ENCODE measurements at places on chromosomes 16 and 17.

DNA sequence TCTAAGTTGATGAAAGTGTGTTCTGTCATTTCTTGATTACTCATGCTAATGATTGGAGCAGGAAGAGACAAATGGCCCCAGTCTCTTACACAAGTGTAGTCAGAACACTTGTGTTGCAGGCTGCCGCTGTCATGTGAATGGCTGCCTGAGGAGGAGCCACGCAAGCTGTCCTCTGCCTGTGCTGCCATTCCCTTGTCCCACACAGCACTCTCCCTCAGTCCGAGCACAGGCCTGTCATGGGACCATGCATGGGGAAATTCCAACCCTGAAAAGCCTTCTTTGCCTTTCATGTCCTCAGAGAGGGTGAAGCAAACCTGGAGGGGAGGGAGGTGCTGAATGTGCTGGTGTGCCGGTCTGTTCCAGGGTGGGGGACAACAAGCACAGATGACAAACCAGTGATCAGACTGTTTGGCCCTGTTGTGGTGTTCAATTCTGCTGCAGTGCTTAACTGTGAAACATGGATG is 109.4 kb downstream of the MRTFB start:
- no peak for DNase-seq

GRCh38 chr17:65556910-65557348 is 4.5 kb downstream of the AXIN2 start:
- no peak for DNase-seq

DNA sequence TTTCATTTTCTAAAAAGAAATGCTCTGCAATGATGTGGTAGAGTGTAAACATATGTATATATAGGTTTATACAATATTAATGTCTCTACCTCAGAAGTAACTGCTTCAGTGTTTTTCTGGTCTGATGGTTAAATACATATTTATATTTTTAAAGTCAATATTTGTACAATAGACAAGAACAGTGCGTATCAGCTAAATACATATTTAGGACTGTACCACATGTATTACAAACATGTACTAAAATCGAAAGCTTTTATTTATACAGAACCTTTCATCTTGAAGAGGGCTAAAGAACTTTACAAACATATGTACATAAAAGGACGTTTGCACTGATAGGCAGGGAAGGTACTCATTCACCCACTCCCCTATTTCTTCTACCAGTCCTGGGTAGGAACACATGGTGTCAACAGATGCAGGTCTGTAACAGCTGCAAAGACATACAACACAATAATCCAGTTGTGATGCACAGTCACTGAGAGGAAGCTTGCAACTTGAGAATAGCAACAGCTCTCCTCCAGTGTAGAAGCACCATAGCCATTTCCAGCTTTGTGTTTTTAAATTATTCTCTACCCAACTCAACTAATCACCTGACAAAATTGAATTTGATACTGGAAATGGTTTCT is 206.9 kb upstream of the C17orf78 start:
- no peak for DNase-seq

- no peak for DNase-seq
Observed at GRCh38 chr16:69204172-69204571, 17.2 kb downstream of the SNTB2 start.

- DNase-seq: no peak
Observed at GRCh38 chr17:51230306-51230705, 29.5 kb downstream of the MBTD1 start.

- peak; percentile 74 for DNase-seq
Observed at GRCh38 chr16:70706948-70707465, 21.2 kb upstream of the MTSS2 start.

DNA sequence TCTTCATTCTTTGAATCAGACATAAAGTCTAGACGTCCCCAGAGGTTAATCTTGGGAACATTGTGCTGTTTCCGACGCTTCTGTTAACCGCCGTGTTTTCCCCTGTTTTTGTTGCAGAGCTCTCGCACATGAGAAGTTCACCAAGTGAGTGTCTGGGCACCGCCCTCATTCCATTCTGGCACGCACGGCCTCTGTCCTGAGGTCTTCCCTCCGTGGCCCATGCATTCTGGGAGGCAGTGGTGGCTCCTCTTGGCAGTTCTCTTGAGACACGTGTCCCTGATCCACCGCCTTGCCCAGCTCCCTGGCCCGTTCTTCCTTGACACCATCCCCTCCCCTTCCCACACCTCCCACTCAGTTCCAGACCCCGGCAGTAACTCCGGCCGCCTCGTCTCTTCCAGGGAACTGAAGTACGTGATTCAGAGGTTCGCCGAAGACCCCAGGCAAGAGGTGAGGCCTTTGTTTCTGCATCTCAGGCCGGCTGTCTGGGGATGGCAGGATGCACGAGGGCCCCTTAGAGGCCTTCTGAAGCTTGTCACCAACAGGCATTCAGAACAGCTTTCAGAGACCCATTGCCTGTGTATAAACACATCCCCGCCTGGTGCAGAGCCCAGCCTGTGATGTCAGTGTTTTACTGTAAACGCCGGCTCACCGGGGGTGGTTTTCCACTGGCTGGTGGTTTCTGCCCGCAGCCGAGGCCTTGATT is 85.9 kb upstream of the PLCG2 start:
- DNase-seq: peak; percentile 76

DNA sequence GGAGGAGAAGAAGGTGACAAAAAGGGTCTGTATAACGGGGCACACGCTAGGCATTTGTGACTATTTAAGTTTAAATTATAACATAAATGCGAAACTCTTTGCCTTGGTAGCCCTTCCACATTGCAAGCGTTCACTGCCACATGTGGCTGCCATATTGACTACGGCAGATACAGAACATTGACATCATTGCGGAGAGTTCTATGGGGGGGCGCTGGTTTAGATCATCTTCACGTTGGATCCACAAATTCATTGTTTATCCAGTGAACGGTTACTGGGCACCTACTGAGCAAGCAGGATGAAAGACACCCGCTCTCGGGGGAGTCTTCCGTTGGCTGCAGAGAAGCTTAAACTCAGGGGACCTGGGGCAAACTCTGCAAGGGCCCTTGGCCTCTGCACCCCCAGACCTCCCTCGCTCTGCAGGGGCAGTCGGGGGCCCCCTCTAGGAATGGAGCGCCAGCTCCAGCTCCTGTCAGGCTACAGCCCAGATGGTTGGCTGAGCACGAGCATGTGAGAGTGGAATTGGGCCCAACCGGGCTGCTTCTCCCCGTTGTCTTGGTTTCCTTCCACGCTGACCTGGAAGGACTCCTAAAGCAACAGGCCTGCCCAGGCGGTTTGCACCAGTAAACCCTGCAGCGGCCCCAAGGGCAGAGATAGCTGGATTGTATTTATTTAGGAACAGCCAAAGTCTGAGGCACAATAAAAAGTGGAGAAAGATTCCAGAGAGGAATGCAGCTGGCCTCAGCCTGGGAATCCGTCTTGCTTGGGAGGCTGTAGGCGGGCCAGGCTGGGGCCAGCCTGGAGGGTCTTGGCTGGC is 172.2 kb downstream of the SEC14L1 start:
- DNase-seq: peak; percentile 79

GRCh38 chr17:61139219-61139618 is 260.4 kb upstream of the TBX2 start:
- DNase-seq: peak; percentile 81

- DNase-seq: peak; percentile 45
Observed at GRCh38 chr17:67260170-67260987, 15.4 kb upstream of the HELZ start.

DNA sequence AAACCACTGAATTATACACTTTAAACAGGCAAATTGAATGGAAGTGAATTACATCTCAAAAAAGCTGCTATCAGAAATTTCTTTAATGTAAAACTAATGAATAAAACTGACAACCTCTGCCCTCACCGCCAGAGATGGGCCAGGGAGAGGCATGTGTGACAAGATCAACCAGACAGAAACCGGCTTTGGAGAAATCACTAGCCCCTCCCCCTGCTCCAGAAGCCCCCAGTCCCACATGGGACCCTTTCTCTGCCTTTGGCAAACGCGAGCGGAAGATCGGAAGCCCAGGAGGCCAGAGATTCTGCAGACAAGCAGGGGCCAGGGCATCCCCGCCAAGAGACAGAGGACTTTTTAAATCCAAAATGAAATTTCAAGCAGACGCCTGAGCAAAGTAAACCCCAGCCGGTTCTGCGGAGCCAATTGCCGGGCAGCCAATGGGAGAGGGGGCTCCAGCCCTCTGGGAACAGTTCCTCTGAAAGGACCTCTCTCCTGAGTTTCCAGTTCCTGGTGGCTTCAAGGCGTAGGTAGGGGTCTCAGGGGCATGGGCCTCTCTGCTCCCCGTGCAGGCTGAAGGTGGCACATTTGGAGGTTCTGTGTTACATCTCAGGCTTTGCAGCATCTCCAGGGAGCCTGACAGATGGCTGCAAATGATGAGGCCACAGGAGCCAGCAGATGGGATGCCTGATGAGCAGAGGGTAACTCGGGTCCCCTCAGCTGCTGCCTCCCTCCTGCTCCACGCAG is 118.1 kb downstream of the GSG1L start:
- DNase-seq: no peak

- peak; percentile 59 for DNase-seq
Observed at GRCh38 chr17:73976676-73977521, 226.6 kb upstream of the RPL38 start.

DNA sequence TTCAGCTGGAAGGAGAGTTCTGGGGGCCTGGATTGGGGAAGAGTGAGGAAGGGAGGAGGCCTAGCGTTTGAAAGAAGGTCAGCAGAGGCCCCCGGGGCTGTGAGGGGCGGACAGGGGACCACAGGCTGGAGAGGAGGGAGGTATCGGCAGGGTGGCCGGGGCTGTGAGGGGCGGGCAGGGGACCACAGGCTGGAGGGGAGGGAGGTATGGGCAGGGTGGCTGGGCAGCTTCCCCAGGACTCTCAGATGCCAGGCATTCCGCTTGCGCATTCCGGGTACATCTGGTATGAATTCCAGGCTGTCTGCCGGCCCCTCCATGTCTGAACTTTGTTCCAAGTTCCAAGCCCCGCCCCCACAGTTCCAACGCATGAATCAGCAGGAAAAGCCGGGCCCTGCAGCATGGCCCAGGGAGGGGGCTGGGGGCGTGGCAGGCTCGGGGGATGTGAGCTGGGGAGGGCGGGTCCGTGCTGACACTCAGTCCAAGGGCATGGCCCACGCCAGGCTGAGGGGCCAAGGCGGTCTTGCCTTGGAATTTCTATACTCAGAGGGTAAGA is 4.3 kb upstream of the TLCD2 start:
- DNase-seq: peak; percentile 94

- no peak for DNase-seq
Observed at GRCh38 chr17:67624886-67625656, 92.7 kb upstream of the NOL11 start.

- no peak for DNase-seq
Observed at GRCh38 chr17:6498901-6499540, 54.8 kb downstream of the PIMREG start.

GRCh38 chr17:41010441-41010840 is 1.5 kb upstream of the KRTAP3-1 start:
- DNase-seq: no peak

DNA sequence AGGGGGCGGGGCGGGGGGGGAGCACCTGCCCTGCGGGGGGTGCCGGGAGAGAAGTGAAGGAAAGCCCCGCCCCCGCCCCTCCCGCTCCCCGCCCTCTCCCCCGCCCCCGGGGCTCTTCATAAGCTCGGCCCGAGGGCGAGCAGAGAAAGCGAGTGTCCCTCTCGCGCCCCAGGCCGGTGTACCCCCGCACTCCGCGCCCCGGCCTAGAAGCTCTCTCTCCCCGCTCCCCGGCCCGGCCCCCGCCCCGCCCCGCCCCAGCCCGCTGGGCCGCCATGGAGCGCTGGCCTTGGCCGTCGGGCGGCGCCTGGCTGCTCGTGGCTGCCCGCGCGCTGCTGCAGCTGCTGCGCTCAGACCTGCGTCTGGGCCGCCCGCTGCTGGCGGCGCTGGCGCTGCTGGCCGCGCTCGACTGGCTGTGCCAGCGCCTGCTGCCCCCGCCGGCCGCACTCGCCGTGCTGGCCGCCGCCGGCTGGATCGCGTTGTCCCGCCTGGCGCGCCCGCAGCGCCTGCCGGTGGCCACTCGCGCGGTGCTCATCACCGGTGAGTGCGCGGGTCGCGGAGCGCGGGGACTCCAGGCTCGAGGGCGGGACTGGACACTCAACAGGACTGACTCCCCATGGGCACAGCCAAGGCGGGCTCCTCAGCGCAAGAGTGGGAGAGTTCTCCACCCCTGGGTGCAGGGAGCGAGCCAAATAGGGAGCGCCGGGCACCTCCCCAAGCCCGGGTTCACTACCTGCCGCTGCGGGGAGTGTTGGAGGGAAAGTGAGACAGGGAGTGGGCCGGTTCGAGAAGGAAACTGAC is at the start of gene HSD11B2:
Gene HSD11B2, plus strand, starts transcription at position 145 of the 798 bp plus-strand sequence. Its CDS starts 128 bp downstream, at position 273.
- DNase-seq: peak; percentile 62

GRCh38 chr17:15466131-15466530 is 1.3 kb downstream of the CDRT4 start:
- DNase-seq: no peak

DNA sequence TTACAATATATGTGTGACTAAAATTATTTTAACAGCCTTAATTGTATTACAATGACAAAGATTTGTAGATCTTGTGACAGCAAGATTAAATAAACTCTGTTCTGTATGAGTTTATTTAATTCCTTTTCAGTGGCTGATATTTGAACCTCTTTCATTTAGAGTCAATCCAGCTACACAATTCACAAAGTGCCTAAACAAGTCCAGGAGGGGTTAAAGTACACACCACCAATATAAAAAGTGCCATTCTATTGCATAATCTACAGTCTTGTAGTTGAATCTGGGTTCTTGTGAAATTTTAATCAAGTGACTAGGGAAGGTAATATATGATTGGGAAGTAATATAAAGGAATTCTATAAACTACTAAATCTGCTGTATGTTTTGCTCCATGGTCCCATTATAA is 3.9 kb upstream of the NFAT5 start:
- no peak for DNase-seq

DNA sequence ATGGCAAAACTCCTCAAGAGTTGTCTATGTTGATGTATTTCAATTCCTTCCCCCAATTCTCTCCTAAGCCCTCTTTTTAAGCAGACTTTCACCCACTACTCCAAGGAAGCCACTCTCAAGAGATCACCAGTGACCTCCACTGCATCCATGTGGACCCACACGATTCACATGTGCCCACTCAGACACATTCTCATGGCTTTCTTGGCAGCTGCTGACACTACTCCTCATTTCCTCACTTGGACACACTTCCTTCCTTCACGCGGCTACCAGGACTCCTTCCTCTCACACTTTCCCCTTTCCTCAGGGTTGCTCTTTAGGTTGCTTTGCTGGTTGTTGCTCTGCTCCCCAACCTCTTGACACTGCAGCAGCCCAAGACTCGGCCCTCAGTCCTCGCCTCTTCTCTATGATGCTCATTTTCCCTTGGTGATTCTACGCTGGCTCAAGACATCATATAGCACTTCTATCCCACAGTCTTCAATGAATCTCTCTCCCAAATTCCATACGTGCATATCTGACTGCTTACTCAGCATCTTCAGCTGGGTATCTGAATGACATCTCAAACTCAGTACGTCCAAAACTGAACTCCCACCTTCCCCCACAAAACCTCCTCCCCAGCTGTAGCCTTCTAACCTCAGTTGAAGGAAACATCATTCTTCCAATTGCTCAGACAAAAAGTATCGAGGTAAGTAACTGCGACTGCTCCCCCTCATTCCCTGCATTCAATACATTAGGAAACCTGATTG is 28.2 kb downstream of the HELZ start:
- DNase-seq: no peak

- peak; percentile 79 for DNase-seq
Observed at GRCh38 chr17:78351449-78352006, 8.3 kb downstream of the SOCS3 start.

- DNase-seq: no peak
Observed at GRCh38 chr16:20727181-20727580, 14.4 kb downstream of the THUMPD1 start.

GRCh38 chr17:77410470-77410869 is 269.7 kb downstream of the SEC14L1 start:
- no peak for DNase-seq

GRCh38 chr16:80317599-80318037 is 223.2 kb upstream of the DYNLRB2 start:
- no peak for DNase-seq
